HuH-7.5 (cell line): ENCODE measurements at places on chromosomes 3 and 15.
A peak's percentile ranks its signal among the peaks of the same experiment; 100 is the strongest.

GRCh38 chr15:92538115-92538514 is 117.5 kb downstream of the FAM174B start:
- DNase-seq = no peak

DNA sequence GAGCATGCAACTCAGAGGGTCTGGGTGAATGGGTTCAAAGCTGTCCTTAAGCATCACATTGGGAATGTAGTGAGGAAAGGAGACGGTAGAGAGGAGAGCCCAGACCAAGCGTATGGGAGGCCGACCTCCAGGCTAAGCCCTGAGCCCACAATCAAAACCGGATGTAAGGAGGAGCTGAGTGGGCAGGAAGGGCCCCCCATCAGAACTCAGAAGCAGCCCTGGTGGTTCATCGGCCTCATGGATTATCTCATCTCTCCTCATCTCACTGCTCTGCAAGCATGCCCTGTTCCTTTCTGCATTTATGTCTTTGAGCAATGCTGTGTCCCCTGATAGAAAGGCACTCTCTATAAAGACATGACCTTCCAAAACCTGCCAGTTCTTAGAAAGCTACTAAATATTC is 6.2 kb downstream of the HDC start:
- no peak for DNase-seq

- DNase-seq = no peak
Observed at GRCh38 chr15:72782274-72783003, 1.1 kb downstream of the ADPGK start.

DNA sequence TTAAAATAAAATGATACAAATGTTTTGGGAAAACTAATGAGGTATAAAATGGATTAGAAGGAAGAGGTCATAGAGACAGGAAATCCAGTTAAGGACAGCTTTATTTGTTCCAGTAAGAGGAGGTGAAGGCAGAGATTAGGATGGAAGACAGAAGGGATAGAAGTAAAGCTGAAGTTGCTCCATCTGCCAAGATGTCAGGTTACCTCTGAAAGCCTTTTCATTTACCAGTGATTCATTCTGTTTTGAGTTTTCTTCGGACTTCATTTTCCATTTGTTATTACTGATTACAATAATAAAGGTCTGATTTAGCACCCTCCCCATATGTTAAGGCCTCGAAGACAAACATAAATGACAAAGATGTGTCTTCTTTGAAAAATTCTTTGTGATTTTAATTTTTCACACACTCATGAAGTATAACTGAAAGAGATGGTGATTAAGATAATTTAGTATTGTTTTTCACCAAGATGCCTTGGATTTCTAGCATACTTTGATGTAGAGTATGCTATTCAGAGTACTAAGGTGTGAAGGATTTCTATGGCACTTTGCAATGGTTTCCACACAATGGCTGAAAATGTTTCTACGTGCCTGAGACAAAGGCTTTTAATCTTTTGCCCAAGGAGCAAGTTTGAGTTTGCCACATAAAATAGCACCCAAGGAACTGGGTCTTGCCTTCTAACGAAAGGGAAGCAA is 75.4 kb upstream of the PLAAT1 start:
- no peak for DNase-seq

DNA sequence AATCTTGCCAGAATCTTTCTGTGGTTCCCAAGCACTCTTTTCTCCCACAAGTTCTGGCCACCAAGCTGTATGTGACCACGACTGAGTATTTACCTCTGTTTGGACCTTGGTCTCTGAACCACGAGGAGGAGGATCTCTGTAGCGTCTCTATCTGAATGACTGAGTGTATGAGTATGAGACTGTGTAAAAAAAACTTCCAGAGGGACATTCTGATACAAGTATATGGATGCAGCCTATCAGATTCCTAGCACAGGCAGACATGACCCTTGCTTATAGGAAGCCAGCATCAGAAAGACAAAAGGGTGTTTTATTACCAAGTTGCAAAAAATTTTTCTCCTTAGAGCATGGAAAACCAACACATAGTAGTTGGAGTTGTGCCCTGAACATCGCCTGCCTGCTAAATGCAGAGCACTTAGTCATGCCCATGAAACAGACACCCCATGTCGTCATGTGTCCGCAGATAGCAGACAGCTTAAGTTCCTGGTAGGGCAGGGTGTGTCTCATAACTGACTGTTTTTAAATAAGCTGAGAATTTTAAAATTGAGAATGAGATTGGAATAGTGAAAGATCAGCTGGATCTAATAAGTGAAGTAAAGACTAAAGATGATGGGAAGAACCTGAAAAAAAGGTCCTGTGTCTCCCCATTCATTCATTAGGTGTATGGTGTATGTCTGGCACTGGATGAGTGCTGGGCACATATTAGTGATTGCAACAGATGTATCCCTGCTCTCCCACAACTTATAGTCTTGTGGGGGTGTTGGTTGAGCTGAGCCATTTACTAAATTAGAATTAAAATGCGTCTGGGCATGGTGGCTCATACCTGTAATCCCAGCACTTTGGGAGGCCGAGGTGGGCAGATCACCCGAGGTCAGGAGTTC is 30.9 kb downstream of the DAG1 start:
- no peak for DNase-seq

DNA sequence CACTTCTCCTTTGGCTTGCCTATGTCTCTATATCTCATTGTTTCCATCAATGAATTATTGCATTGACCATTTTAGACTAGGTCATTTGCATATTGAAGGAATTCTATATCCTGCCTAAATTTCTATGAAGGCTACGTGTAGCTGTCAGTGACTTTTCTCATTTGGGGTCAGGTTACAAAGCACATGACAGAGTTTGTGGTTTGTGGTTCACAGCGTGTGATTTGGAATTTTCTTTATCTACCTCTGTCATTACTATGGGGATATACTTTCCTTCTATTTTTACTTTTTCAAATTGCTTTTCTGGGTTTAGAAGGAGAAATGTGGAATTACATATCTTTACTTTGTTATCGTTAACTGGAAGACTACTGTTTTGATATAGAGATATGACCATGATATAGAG is 317.3 kb upstream of the CFAP20DC start:
- DNase-seq = no peak

GRCh38 chr15:49620199-49620598 is 419 bp downstream of the FAM227B start:
- no peak for DNase-seq

GRCh38 chr3:29339016-29339833 is 58.4 kb downstream of the RBMS3 start:
- no peak for DNase-seq

DNA sequence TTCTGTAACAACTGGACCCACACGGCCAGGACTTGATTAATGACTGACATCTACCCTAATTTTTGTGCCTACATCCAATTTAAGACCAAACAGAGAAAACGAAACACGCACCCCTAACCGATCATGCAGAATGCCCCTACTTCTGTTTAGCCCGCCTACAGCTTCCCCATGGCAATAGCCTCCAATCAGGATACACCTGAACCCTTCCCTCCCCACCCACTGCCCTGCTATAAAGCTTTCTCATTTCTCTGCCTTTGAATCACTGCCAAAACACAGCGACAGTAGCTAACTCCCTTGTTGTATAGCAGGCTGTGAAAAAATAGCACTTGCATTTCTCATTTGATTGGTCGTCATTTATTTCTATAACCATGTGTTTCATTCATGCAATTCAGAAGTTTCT is 45.2 kb upstream of the DPPA4 start:
- no peak for DNase-seq

DNA sequence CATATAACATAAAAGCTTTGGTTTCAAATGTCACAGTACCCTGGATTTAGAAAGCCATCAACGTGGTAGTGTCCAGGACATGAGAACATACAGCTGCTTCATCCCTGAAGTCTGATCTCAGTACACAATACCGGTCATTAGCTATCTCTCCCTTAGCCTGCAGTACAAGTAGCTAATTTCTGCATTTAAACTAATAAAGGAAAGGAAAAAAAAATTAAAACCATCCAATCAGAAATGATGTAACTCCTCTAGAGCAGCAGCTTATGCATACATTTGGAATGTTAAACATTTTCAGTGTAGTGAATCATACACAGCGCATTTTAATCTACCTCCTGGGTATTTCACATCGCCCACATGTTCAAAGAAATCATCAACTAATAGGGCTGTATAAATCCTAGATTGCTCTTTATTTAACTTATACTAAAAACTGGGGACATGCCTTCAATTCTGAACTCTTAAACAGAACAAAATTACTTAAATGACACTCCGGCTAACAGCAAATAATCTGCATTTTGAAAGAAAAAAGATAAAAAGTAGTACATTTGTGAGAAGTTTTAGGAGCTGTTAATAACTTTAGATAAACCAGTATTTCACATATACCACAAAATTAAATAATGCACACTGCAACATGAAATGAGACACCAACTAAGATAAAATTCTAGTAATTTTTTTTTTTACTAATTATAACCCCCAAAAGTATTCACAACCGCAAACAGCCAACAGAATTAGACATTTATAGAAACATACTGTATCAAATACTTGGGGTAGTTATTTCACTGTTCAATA is 3.7 kb downstream of the IGF2BP2 start:
- DNase-seq = no peak

- DNase-seq = no peak
Observed at GRCh38 chr15:100720406-100720967, 118.1 kb downstream of the ASB7 start.

DNA sequence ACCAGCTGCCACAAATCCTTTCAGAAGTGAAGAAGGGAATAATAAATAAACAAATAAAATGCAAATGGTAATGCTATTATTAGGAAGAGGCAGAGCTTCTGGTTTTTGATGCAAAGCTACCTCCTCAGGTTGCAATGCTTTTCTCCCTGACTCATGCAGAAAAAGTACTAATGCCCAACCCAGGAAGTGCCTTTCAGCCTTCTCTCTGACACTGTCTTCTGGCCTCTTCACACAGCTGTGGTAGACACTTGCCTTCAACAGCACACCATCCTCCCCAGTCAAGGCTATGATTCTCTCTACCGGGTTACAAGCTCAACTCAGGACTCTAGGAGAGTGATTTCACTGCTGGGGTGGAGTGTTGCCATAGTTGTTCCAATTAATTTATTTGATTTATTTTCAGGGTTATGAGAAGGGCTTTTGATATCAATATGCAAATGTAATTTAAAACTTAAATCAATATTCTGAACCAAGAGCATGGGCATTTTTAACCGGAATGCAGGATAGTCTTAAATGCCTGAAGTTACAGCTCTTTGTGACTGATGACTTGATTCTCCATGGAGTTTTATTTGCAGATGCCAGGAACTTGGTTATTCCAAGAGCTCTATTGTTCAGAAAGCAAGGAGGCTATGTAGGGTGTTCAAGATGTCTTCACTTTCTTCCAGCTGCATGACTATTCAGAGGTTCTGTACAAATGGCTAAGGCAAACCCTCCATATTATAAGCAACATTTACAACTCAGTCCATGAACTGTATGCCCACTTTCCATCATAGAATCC is 27.1 kb upstream of the GALNT15 start:
- DNase-seq = no peak

DNA sequence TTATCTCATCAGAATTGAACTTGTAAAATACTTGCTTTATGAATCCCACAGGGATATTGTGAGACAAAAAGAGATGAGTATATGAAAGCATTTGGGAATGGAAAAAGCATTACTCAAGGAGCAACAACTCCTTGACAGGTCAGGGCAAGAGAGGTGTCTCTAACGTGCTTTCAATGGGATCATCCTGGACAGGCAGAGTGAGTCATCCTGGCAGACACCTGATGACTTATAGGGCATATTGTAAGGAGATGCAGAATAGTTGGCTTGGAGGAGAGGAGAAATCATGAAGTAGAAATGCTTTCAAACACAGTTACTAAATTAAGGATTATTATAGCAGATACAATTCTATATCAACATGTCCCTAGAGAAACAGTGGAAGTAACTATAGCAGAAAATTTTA is 71.9 kb upstream of the THSD4 start:
- no peak for DNase-seq

DNA sequence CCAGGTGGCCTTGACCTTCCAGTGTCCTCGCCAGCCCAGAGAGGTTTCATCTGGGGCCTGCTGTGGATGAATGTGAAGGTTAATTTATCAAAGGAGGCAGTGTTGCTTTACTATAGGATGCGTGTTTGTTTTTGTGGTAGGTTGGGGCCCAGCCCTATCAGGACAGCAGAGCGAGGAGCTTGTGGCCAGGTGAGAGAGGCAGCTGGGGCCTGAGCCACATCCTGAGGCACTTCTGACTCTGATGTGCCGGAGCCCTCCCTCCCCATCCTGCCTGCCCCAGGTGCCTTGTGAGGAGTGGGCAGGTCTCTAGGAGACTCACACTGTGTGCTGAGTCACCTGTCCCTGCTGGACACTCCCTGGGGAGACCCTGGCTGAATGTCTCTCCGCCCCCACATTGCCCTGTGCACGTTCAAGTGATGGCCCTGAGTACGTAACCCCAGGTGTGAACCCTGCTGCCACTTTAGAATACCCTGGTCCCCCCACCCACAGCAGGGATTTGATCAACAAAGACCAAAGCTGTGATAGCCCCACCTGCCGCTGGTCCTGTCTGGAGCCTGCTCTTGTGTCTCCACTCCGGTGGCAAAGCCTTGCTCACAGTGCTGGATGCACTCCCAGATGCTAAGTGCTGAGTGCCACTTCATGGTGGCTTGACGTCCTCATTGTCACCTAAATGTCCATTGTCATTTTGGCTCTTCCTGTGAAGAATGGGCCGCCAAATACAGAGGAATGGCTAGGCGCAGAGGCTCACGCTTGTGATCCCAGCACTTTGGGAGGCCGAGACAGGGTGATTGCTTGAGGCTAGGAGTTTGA is 16.0 kb downstream of the FBLN2 start:
- no peak for DNase-seq

GRCh38 chr15:67823314-67824196 is 1.8 kb upstream of the SKOR1 start:
- peak; percentile 83 for DNase-seq

GRCh38 chr15:42138411-42138810 is 18.0 kb downstream of the PLA2G4F start:
- no peak for DNase-seq

- no peak for DNase-seq
Observed at GRCh38 chr3:82939491-82940097, 1178.1 kb upstream of the GBE1 start.

- DNase-seq = no peak
Observed at GRCh38 chr3:140529096-140529495, 148.8 kb upstream of the TRIM42 start.

- DNase-seq = no peak
Observed at GRCh38 chr15:62769604-62770003, 272.9 kb upstream of the TPM1 start.

DNA sequence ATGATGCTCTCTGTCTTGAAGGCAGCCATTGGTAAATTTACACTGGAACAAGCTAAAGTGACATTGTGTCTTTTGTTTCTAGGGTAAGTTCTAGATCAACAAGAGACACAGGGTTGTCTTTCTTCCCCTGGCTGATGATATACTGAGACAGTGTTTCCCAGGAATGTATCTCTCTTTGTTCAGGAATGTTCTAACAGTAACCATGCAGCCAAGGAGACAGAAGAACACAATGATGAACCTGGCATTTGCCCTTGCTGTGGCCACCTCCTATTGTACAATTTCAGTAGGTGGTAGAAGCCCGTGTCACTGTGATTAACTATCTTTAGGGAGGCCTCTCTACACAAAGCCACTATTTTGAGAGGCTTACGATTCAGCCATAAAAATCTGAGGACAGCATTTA is 130.7 kb downstream of the LRTM1 start:
- DNase-seq = no peak

GRCh38 chr15:62404194-62404985 is 239.3 kb upstream of the C2CD4B start:
- no peak for DNase-seq
